Activated T-helper 1 cell treated with anti-CD3 and anti-CD28 coated beads, Interleukin-2, amount 50 U/mL, for 16 hours (primary cell): ENCODE measurements at places on chromosomes 1 and 21.

- DNase-seq = no peak
These were observed 140.2 kb upstream of the RUNX1 start for GRCh38 chr21:35189077-35189863.

- DNase-seq = no peak
These were observed 17.5 kb downstream of the LRRIQ3 start for GRCh38 chr1:74180490-74180889.

GRCh38 chr1:109784551-109785252, 21.0 kb upstream of the EPS8L3 start:
- no peak for DNase-seq

DNA sequence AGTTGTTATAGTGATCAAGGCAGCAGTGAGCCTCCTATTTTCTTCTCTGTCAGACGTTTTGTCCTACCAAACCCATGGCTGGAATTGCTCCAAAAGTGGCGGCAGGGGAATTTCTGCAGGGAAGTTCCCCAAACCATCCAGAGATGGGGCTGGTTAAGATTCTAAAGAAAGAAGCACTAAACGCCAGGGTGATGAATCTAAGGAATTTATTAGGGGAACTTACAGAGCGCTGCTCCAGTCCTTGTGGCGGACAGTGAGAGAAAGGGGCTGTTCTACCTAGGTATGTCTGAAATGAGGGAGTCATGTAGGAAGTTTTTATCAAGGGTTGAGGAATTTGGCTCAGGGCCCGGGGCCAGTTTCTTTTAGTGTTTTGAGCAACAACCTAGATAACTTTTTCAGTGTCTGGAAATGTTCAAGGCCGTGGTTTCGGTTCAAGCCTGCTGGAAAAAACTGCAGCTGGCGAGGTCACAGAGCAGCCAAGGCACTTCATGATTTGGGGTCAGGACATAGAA, 222.4 kb upstream of the B3GALT2 start:
- no peak for DNase-seq

DNA sequence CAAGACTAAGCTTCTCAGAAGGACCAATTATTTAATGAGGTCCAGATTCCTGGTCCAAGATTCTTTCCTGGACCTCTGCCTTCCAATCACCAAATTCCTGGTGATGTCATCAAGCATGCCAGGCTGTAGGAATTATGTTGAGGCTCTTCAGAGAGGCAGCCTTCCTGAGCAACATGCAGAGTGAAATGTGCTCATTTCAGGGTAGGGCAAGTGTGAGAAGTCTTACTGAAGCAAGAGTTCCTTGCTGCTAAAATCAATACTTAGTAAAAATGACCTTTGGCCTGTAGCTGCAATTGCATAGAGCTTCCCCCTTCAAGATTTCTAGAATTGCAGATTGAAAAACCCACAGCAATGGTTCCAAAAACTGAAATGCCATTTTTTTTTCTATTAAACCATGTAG, 31.7 kb upstream of the BCAR3 start:
- no peak for DNase-seq

- DNase-seq = no peak
These were observed 24.8 kb downstream of the CNST start for GRCh38 chr1:246591047-246591446.

DNA sequence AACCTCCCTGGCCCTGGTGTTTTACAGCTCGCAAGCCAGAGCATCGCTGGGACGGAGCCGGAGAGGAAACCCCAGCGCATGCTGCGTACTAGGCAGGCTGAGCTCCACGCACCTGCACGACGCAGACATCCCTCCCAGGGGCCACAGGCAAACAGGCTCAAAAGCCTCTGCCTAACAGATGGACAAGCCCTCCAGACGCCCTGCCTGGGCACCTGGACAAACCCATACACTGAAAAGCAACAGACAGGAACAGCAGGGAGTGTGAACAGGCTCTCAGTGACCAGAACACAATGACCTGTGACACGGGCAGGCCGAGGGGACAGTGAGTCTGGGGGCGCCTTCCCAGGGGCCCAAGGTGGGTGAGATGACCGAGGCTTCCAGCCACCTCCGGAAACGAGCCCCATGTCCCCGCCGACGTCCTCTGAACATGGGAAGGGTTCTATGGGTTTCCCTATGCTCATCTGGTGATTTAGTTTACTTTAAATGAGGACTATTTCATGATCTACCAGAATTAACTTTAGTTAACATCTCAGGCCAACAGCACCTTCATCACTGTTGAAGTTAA, 40.3 kb downstream of the NPHP4 start:
- DNase-seq = no peak

- no peak for DNase-seq
These were observed 106.3 kb downstream of the KCNT2 start for GRCh38 chr1:196501760-196502428.

DNA sequence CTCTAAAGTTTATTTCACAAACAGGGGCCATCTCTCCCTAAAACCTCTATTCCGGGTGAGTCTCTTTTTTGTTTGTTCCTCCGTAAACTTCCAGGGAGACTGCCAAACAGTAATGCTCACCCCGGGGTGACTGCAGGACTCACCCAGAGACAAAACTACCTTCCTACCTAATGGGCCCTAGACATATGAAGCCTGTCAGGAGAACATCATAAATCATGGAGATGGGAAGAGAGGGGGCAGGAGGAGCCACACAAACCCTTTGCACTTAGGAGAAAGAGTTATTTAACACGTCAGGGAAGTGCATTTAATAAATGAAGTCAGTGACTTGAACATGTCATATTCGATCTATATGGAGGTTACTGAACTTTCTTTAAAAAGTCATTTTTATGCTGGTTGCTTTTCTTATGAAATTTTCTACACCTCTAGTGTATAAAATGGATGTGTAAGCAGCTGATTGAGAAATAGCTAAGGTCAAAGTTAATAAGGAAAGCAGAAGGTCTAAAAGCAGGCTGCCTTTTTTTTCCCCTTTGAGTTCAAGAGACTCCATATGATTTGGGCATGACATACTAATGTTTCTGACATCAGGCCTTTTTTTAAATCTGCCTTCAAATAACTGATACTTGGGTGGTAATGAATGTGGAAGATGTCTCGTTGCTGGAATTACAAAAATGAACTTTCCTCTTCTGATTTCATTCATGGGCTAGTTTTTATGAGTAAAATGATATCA, 286.9 kb upstream of the USP25 start:
- DNase-seq = no peak

- DNase-seq = no peak
These were observed 47.7 kb downstream of the NTPCR start for GRCh38 chr1:232998138-232998537.

GRCh38 chr1:219697682-219698081, 84.8 kb upstream of the ZC3H11B start:
- DNase-seq = no peak

GRCh38 chr1:176325664-176326063, 118.6 kb upstream of the COP1 start:
- DNase-seq = no peak

DNA sequence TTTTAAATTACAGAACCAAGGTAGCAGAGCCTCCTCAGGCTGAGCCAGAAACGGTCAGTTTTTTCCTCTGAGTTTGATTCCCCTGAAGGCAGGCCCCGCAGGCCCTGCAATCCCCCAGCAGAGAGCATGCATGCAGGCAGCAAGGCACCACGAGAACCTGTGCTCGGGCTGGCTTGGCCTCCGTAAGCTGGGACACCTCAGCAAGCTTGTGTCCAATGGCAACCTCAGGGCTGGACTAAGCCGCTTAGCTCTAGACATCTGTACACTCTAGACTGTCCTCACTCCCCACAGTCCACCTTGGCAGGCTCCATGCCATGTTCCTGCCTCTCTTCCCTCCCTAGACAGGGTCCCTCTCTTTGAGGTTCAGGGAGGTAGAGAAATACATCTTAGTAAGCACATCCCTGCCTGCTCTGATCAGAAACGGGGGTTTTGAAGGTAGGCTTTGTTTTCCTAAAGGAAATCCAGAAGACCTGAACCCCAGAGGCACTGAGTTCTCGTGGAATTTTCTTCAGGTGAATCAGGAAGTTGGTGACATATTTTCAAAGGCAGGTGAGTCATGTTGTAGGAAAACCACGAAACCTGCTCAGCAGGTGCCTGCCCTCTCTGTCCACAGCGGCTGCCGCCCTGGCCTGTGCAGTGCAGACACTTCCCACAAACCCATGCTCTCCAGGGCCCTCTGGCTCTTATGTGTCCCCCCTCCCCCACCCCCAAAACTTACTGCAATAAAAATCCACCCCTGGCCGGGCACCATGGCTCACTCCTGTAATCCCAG, 7.0 kb downstream of the TMEM63A start:
- no peak for DNase-seq

- no peak for DNase-seq
These were observed 1.8 kb downstream of the TXNIP start for GRCh38 chr1:145994391-145995120.
